Activated CD4-positive, alpha-beta T cell treated with anti-CD3 and anti-CD28 coated beads for 24 hours (primary cell): ENCODE measurements at places on chromosomes 5 and 9.

GRCh38 chr9:16877256-16877655, 6.8 kb upstream of the BNC2 start:
- DNase-seq = no peak

DNA sequence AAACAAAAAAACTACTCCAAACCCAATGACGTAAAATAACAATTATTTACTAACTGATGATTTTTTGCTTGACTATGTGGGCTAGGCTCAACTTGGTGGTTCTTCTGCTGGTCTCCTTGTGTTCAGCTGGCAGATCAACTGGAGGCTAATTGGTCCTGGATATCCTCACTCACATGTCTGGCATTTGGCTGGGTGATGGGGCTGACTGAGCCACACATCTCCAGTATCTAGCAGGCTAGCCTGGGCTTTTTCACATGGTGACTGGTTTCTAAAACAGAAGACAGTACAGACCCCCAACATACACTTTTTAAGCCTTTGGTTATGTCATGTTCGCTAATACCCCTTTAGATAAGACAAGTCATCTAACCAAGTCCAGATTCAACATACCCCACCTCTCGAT, 104.7 kb upstream of the PRRC1 start:
- DNase-seq = no peak

DNA sequence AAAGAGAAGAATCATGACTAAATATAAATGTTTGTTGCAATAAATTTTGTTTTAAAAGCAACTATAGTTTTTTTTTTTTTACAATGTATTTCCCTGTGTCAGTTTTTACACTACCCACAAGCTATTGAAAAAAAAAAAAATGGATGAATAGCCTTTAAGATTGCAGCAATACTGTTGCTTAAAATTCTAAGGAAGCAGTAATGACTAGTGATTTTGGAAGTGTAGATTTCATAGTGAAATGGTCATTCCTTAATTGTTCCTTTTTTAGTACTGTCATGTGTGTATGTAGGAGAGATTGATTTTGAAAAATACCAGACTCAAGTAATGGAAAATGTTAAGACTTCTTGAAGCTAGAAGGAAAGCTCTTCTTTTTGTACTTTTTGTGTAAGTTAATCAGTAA, 53.1 kb downstream of the NDUFS4 start:
- no peak for DNase-seq

DNA sequence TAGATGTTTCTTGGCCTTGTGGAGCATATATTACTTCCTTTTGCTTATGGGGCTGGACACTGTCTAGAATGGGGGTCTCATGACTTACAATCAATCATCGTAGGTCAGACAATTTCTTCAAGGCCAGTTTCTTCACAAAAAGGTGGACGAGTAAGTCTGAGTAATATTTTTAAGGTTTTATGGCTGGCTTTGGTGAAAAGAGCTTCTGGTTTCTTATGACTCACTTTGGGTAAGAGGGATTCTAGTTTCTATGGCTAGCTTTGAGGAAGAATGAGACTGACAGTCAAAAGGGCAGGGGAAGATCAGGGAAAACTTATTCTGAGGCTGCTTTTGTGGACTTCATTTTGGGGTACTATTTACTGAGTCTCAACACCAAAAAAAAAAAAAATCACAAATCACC, 2067.2 kb upstream of the C9orf72 start:
- no peak for DNase-seq

DNA sequence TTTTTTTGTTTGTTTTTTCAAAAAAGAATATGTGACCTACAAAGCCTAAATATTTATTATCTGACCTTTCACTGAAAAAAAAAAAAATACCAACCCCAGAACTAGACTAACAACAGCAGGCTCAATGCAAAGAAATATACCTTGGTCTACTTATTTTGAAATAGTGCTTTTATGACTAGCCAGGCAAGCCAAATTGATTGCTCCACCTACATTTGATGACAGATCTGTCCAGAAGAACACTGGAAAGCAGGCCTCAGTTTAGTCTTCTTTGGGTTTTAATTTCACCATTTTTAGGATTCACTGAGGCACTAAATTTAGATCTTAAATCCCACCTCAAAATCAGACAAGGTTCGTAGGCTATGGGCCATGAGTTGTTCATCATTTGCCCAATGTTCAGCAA, 97.3 kb downstream of the PLPP1 start:
- no peak for DNase-seq

GRCh38 chr5:61981886-61982285, 324.1 kb upstream of the KIF2A start:
- no peak for DNase-seq

DNA sequence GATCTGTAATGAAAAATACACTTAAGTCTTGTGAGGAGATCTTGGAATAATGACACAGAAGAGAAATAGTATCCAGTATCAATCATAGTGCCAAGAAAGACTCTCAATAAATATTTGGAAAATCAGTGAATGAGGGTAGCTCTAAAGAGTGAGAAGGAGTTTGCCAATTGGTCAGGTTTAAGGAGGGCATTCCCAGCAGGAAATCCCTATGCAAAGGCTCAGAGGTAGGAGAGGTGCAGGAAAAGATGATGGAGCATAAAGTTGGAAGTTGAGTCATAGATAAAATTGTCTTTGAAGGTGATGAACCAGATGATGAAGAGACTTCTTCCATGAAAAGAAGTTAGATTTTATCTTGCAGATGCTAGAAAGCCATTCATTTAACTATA, 27.8 kb downstream of the TNPO1 start:
- no peak for DNase-seq

DNA sequence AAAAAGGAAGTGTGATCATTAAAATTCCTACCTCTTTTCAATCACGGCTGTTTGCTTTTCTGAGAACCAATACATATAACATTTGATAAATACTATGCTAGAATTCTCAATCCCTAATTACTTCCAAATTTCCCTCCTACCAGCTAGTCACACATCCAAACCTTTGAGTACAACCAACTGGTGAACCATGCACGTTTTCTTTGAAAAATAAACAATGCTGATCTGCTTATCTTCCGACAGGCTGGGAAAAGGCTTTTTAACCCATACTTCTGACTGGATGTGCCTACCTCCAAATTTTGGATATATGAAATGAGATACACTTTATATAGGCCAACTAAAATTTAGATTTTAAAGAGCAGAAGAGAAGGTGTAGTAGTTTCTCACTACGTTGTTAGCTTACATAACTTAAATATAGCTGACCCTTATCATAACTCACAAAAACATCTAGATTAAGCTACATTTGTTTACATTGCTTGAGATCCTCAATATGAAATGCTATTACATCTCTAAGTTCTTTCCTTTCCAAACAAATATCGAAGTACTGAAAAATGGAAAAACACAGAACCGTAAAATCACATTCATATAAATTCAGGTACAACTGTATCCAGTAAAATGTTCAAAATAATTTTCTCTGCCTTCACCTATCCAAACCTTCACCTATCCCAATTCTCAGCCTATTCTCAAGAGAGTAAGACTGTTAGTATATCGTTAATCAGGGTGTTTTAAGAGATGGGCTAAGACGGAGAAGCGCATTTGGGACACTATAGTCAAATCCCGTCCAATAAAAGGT, 2.1 kb downstream of the NR3C1 start:
- DNase-seq = no peak

DNA sequence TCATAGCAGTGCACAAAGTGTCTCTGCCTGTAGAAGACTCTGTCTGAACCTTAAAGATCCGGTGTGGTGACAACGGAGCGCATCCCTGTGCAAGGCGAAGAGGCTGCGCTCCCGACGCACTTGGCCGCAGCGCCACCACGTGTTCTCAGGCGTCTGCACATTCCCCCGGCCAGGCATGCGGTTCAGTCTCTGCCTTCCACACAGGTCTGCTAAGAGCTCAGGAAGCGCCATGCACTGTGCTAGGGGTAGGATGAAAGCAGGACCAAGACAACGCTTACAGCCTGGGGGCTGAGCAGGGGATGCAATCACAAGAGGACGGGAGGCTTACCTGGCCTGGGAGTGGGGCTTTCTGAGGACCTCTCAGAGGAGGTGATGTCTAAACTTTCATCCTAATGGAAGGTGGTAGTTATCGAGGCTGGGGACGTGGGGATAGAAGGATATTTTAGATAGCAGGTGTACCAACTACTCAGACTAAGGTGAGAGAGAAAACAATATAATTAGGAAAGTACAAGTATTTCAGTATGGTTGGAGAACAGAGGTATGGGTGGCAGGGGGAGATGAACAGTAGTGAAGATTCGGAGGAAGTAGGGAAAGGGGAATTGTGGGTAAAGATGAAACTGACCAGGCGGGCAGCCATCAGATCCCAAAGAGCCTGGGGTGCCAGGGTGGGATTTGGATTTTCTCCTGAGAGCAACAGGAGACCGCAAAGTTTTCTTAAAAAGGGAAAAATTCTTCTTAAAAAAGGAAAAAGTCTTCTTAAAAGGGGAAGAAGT, 13.3 kb downstream of the CAPSL start:
- DNase-seq = peak; percentile 77

- no peak for DNase-seq
Measured at GRCh38 chr9:130523921-130524320, 55.5 kb upstream of the FUBP3 start.

GRCh38 chr9:87749335-87750035, 23.6 kb downstream of the CTSL start:
- no peak for DNase-seq

GRCh38 chr5:107557051-107557658, 113.6 kb downstream of the EFNA5 start:
- no peak for DNase-seq

GRCh38 chr9:95175523-95175922, 142.0 kb downstream of the FANCC start:
- DNase-seq = no peak

DNA sequence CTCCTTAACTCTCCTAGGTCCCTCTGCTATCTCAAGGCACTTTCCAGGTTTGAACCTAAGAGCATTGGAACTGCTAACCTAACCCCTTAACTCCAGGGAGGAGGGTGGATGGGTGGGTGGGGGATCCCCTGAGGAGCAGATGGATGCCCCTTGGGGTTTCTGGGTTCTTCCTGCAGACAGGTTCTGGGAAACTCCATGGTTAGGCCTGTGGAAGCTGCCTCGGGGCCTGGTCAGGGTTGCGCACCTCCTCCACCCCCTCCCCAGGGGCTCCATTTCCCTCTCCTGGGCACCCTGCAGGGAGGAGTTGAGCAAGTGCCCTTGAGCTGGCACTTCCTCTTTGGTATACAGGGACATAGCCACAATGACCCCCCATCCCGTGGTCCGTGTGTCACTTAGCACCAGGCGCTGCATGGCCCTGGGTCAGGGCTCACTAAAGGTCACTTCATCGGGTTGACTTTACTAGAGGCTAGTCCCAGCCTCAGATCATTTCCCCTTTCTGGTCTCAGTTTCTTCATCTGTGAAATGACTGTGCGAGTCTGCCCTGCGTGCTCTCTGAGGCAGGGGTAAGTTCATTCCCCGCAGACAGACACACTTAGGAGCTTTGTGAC, 16.0 kb downstream of the CXXC5 start:
- no peak for DNase-seq

GRCh38 chr9:84139296-84140070, 158.9 kb downstream of the RMI1 start:
- DNase-seq = no peak

DNA sequence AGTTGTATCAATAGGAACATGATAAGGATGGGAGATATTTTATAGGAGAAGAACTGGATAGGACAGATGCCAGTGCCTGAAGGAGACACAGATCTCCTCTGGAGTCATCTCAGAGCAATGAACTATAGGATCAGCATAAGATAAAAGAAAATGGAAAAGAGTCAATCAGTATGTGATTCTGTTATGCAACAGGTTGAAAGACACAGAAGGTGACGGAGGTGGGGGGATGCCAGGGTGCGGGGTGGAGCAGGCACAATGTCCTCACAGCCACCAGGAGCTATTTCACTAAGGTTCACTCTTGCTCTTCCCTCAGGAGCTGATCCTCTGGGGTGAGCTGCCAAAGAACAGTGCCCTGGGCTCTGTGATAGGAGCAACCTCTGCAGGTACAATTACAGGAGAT, 179.8 kb downstream of the BNC2 start:
- DNase-seq = no peak

- no peak for DNase-seq
Measured at GRCh38 chr9:130234340-130235260, 31.0 kb upstream of the HMCN2 start.

DNA sequence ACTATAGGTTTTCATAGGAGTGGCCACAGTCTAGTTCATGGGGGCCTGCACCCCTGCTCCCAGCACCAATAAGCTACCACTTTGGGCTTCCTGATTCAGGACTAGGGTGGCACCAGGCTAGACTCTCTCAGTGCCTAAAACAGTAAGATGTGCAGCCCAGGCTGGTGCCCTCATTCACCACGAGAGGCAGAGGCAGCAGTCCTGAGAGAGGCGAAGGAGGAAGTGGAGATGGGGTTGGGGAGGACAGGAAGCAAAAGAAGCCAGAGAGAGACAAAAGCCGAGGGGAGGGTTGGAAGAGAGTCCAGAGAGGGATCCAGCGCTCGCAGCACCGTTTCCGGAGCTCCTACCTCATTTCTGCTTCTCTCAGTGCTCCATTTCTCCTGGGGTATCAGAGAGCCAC, 180.9 kb downstream of the MED10 start:
- DNase-seq = no peak

GRCh38 chr9:118882684-118883083, 486.6 kb downstream of the BRINP1 start:
- no peak for DNase-seq

DNA sequence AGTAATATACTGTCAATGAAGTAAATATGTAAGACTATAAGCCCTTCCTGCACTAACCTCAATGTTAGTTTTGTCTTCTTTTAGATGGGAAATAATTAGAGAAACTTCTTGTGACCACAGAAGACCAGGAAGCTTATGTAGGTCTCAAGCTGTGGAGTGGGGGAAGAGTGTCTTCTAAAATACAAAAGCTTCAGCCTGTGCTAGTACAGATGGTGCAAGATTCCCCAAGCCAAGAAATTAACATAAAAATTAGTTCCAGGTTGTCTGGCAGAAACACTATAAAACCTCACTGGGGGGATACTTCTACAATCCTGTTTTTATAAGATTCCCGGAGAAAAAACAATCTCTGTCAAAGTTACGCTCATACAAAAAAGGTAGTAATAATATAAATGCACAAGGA, 103.6 kb downstream of the FNBP1 start:
- no peak for DNase-seq

- no peak for DNase-seq
Measured at GRCh38 chr5:71895546-71895945, 176.5 kb downstream of the CARTPT start.

DNA sequence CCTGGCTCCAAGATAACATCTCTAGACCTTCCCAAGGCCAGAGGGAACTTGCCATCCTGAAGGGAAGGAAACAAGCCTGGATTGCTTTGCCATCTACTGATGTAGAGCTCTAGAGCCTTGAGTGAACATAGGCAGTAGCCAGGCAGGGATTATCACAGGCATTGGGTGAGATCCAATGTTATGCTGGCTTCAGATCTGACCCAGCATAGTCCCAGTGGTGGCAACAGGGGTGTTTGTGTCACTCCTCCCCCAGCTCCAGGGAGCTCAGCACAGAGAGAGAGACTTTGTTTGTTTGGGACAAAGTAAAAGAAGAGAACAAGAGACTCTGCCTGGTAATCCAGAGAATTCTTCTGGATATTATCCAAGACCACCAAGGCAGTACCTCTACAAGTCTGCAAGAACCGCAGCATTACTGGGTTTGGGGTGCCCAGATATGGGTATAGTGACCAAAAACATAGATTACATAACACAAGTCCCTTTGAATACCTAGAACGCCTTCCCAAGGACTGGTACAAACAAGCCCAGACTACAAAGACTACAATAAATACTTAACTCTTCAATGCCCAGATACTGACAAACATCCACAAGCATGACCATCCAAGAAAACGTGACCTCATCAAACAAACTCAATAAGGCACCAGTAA, 137.6 kb upstream of the DAPK1 start:
- DNase-seq = no peak
